Suppressor macrophage (primary cell): ENCODE measurements at places on chromosomes 16 and 17.

DNA sequence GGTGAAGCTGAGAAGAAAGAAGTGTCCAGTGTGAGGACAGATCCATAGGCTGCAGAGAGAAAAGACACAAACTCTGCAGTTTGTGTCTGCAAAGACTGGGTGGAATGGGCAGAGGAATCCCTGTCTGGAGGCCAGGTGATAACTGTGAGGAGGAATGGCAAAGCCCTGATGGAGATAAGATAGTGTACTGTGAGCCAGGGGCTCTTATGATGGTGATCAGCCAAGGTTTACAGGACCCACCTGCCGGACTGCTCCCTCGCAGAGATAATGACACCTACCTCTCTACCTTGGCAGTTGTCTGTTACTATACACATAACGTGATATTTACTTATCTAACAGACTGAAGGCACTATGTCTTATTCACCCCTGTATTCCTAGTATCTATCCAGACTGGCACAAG lies 92.6 kb upstream of the ASIC2 start:
- DNase-seq = no peak

- no peak for DNase-seq
Observed at GRCh38 chr17:16940116-16940881, 31.6 kb downstream of the TNFRSF13B start.

- no peak for DNase-seq
Observed at GRCh38 chr16:85514598-85515318, 98.4 kb upstream of the GSE1 start.

GRCh38 chr17:60301649-60302048 lies 90.3 kb downstream of the USP32 start:
- DNase-seq = no peak

GRCh38 chr17:8629371-8630226 lies 926 bp downstream of the MYH10 start:
- no peak for DNase-seq

DNA sequence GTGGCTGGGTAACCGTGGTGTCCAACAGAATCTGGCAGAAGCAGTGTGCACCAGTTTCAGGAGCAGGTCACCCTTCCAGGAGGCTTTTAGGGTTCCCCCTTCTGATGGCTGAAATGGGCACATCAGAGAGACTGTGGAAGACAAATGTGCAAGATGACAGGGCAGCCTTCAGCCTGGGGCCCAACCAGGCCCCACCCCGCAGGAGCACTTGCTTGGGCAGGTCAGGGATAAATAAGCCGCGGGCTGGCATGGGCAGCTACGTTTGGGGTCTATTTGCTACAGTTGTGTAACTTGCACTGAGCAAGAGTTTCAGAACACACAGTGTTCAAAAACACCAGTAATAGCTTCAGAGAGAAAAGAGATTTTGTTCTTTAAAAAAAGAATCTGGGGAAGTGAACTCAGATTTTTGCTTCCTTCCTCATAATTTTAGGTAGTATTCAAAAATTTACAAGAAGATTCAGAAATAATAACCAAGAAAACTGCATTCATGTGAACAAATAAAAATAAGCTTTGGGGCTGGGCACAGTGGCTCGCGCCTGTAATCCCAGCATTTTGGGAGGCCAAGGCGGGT lies 44.9 kb upstream of the BAHCC1 start:
- peak; percentile 40 for DNase-seq

GRCh38 chr16:86680162-86680561 lies 101.8 kb downstream of the FOXL1 start:
- DNase-seq = no peak

DNA sequence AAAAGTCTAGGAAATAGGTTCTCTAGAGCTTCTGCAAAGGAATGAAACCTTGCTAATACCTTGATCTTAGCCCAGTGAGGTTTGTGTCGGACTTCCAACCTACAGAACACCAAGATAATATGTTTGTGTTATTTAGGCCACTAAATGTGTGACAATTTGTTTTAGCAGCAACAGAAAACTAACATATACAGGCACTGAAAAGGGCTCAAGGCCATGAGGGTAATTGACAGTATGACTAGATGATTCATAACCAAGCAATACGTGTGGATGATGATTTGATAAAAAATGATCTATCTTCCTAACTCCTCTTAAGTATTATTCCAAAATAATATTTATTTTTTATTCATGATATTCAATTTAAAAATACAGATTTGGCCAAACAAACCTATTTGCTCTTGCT lies 27.7 kb upstream of the MED13 start:
- DNase-seq = no peak

DNA sequence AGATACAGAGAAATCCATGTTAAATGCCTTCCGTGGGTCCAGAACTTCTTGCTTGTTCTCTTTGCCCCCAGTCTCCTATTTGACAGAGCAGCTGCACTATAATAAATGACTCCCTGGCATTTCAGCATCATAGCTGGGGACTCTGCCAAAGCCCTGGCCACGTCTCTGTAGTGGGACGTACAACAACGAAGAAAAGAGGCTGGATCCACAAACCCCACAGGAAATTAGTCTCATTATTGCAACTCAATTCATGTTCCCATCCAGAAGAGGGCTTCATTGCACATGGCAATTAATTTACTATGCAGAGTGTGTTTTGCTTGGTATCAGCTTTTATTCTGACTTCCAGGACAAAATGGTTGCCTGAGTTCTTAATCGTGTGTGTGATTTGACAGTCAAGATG lies 121.3 kb downstream of the CDH13 start:
- DNase-seq = no peak

GRCh38 chr17:68775318-68775717 lies 174.2 kb upstream of the FAM20A start:
- no peak for DNase-seq

GRCh38 chr17:1122533-1123392 lies 57.0 kb downstream of the ABR start:
- peak; percentile 79 for DNase-seq

GRCh38 chr17:28433721-28434120 lies 27.7 kb upstream of the SLC46A1 start:
- DNase-seq = peak; percentile 8

- peak; percentile 79 for DNase-seq
Observed at GRCh38 chr17:74862108-74862901, 2.6 kb upstream of the GRIN2C start.

GRCh38 chr17:68085771-68086381 lies 50.3 kb downstream of the KPNA2 start:
- DNase-seq = peak; percentile 46

GRCh38 chr17:79220201-79220712 lies 145.6 kb downstream of the ENGASE start:
- no peak for DNase-seq

GRCh38 chr16:66859397-66860068 lies 15.3 kb downstream of the CA7 start:
- no peak for DNase-seq

DNA sequence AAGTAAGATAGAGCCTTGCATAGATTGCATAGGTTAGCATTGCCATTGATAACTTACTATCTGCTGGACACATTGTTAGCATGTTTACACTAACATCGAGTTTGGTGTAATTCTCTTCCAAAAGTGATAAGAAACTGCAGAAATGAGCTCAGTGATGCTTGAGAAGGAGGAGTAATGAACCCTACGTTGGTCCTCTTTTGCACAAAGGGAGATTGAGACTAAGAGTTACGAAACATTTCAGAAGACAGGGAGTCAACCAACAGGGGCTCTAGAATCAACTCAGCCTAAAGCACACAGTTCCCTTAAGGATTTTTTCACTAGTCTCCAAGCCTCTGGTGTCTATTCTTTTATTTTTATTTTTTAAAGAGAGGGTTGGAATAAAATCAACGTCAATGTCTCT lies 6.8 kb downstream of the CCL7 start:
- DNase-seq = no peak

GRCh38 chr17:6547336-6547735 lies 9.0 kb downstream of the PITPNM3 start:
- no peak for DNase-seq

- DNase-seq = no peak
Observed at GRCh38 chr17:8593276-8593675, 37.2 kb downstream of the MYH10 start.

DNA sequence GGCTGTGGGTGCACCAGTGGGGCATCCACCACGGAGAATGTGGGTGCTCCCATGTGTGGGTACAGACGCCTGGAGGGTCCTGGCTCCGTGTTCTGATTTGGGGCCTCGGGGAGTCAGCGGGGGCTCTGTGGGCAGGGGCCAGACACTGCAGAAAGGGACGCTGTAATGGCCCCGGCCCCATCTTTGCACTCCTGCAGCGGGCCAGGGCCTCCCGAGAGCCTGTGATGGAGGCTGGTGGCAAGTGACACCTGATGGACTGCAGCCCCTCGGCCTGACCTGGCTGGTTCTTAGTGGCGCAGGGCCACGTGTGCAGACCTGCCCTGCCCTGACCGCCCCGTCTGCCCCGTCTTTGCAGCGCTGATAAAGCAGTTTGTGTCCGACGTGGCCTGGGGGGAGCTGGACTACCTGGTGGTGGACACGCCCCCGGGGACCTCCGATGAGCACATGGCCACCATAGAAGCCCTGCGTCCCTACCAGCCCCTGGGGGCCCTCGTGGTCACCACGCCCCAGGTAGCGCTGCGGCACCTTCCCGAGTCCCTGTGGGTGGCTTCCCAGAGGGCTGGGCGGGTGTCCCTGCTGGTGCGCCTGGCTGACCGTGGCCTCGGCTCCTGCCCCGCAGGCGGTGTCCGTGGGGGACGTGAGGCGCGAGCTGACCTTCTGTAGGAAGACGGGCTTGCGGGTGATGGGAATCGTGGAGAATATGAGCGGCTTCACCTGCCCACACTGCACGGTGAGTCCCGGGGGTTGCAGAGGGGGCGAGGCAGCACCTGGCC lies 4.7 kb downstream of the NUBP2 start:
- DNase-seq = no peak

GRCh38 chr17:45984368-45984767 lies 14.7 kb upstream of the STH start:
- DNase-seq = no peak

DNA sequence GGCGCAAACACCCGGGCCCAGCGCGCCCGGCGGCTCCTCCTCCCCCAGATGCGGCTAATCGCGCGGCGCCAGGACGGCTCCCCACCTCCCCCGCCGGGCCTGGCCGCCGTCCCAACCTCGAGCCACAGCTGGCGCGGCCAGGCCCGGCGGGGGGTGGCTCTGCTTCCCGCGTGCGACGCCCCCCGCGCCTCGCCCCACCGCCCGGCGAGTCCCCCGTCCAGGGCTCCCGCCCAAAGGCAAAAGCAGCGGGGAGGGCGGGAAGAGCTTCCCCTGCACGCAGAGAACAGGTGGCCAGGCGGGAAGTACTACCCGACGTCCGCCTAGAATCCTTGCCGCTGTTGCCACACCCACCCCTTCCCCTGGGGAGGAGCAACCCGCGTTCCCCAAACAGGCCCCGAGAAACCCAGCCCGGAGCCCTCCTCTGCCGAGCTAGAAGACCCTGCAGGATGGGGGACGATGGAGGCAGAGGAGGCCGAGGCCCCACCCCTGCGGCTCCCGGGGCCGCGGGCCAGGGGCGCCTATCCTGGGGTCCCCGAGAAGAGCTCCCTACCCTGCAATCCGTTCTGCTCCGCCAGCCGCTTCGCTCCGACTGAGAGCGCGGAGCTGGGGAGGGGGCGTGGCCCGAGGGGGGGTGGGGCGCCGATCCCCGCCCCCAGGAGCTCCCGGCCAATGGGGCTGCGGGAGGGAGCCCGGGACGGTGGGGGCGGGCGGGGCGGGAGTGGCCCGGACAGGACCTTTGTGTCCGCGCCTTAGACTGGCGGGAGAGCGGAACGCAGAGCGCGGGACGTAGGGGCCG lies at the start of gene CARHSP1:
CARHSP1 (minus strand) TSS at position 591 of the 796 bp plus-strand sequence. CDS start 9,678 bp downstream, outside the sequence.
- DNase-seq = peak; percentile 92

- DNase-seq = no peak
Observed at GRCh38 chr16:56281249-56281805, 90.0 kb downstream of the GNAO1 start.

DNA sequence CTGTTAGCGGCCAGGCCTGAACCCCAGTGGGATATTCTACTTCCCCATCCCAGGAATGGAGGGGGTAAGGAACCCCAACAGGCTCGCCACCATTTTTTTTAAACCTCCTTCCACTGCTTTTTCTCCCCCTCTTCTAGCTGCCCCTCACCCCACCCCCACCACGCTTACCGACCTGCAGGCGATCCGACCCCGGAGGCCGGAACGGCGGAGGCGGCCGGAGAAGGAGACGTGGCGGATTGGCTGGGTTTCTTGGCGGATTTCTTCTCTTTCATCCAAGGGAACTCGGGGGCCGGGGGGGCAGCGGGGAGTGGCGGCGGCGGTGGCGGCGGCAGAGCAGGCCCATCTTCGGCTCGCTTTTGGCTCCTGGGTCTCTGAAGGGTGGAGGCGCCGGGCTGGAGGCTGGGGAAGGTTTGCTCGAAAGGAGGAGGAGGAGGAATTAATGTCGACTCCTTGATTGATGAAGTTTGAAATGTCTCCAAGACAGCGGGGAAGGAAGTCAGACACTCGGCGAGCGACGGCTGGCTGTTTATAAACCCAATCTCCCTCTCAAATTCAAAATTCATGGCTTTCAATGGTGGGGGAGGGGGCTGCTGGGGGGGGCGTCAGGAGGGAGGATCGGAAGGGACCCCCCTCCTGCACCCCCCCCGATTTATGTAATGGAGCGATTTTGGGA lies 424 bp downstream of the HOXB2 start:
- no peak for DNase-seq

DNA sequence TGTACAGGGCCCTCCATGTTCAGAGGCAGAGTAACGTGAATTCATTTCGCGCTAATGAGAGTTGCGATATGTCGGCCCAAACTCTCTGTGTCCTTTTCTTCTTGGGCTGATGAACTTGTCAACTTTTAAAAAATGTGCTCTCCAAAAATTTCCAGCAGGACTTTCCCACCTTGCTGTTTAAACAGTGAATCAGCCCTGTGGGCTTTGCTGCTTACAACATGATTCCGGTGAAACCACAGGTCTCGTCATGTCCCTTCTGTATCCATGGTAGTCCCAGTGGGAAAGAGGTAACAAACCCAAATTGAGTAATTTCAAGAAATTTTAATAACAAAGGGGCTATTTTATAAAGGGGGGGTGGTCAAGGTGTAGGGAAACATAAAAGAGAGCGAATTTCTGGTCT lies 612.9 kb downstream of the MAF start:
- DNase-seq = no peak

GRCh38 chr16:25747160-25747758 lies 55.5 kb downstream of the HS3ST4 start:
- DNase-seq = peak; percentile 4

- DNase-seq = no peak
Observed at GRCh38 chr17:78876094-78876597, 26.9 kb downstream of the CEP295NL start.

DNA sequence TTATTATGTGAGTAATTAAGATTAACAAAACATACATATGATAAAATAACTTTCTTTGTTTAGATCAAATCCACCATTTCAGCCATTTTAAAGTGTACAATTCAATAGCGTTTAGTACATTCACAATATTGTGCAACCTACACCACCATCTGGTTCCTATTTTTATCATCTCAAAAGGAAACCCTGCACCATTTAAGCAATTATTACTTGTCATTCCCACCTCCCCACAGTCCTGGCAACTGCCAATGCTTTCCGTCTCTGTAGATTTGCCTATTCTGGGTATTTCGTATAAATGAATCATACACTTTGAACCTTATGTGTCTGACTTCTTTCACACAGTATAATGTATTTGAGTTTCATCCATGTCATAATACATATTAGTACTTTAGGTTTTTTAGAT lies 162.5 kb upstream of the CNTNAP4 start:
- DNase-seq = peak; percentile 13

- no peak for DNase-seq
Observed at GRCh38 chr16:83113317-83113716, 486.5 kb downstream of the CDH13 start.
